ENCODE measurements at places on chromosomes 5 and 9.

DNA sequence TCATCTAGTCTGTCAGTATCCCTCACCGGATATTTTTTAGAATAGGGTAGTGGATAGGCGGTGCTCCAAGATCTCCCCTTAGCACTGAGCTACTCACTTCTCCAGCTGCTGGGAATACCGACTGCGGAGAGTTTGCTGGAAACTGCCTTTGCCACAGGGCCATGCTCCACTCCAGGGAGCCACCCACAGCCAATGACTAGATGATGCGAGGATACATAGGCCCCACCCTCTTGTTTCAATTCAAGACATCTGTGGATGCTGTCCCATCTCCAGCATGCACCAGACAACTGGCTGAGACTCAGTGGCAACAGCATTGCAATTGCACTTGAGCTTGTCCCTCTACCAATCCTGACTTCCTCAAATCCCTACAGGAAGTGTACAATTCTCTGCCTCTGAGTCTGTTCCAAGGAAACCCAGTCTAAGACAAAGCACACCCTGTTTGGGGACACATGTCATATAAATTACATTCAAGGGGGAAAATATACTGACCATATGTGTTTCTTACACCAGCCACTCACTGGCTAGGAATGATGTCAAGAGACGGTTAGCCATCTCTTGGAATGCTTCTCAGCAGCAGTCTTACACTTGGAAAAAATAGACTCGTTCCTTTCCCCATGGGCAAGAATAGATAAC lies 312.6 kb upstream of the KIF2A start:
- DNase-seq: no peak

DNA sequence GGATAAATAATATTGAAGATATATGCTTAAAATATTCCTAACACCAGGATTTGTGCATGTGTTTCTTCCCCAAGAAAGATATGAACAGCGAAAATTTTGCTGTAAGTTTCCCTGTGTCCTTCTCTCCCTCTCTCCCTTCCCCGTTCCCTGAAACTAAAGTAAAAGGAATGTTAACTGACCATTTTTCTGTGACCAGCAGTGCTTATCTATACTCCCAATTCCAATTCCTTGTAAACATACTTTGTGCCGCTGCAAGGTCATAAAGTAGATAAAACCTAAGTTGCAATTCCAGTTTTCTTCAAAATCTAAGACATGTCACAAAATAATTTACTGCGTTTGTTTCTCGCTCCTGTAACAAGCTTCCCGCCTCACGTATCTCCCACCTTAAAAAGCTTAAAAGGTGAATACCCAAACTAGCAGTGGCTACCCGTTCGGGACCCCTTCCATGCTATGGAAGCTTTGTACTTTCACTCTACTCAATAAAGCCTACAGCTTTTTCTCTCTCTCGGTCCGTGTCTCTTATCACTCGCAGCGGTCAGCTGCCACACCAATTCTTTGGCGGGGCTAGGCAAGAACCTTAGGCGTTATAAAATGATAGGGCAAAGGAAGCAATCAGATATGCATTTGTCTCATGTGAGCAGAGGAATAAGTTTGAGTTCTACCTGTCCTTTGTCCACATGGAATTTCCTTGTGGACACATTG lies 1798.0 kb downstream of the EFNA5 start:
- no peak for DNase-seq

GRCh38 chr9:115923903-115924668 lies 229.5 kb upstream of the PAPPA start:
- peak; percentile 23 for DNase-seq

DNA sequence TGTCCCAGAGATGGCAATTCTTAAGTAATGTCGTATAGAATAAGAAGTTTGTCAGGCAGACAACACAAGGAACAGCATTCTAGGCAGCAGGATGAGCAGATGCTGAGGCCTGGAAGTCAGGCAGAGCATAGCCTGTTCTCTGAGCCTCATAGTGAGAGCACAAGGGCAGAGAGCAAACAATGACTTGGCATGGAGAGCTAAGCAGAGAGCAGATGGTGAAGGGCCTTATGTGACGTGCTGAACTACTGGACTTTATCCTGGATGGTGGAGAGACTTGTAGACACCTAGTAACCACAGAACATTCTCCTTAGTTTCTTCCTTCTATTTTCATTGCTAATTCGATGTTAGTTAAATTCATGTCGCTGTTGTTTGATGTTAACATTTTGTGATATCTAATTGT lies 60.1 kb downstream of the KCTD16 start:
- no peak for DNase-seq

GRCh38 chr5:94196953-94197352 lies 421.5 kb downstream of the KIAA0825 start:
- DNase-seq: no peak

- DNase-seq: no peak
Measured at GRCh38 chr9:16343249-16344237, 526.9 kb downstream of the BNC2 start.

DNA sequence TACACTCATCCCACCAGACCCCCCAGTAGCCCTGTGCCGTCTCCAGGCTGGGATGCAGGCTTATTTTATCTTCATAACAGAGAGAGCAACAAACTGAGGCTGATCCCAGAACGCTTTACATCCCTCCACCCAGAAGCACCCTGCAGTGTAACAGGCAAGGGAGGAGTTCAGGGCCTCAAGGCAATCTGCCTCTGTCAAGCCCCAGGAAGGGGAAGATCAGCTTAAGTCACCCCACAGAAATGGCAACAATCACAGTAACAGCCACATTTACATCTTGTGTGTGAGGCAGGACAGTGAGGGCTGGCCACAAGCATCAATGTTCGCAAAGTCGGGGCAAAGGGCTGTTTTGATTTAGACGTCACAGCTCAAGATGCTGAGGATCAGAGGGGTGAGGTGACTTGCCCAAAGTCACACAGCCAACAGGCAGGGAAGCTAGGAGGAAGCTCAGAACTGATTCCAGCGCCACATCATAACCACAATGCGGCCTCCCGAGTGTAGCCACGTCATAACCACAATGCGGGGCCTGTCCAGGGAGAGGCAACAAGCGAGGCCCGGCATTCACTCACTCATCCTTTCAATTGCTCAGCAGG lies 14.4 kb downstream of the STK10 start:
- peak; percentile 76 for DNase-seq

DNA sequence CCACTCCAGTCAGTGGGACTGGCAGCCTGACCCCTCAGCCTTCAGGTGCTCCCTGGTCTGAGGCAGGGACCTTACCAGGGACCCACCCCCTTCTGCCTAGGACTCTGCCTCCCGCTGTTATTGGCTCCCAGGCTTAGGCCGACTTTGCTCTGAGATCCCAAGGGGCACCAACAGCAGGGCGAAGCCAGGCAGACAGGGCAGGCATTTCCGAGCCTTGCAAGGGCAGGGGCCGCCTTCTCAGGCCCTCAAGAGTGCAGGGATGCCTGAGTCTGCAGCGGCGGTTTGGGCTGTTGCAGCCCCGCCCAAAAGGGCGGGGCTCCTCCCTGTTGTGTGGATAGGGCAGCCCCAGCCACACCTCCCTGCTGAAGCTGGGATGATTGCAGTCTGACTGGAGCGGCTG lies 644.6 kb downstream of the PRR16 start:
- DNase-seq: no peak

GRCh38 chr9:119898316-119898715 lies 529.1 kb upstream of the BRINP1 start:
- DNase-seq: no peak

DNA sequence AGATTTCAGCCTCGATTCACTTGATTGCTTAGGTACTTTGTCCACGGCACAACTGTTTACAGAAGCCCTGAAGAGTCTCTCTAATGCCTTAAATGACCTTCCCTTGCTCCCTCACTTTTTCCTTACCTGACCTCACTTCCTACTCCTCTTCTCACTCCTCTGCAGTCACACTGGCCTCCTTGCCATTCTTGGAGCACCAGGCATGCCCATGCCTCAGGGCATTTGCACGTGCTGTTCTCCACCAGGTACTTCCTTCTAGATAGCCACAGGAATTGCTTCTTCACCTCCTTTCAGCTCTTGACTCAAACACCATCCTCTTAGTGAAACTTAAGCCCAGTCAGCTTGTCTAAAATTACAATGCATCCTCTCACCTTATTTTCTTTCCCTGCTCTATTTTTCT lies 52.4 kb upstream of the TRAF1 start:
- no peak for DNase-seq

DNA sequence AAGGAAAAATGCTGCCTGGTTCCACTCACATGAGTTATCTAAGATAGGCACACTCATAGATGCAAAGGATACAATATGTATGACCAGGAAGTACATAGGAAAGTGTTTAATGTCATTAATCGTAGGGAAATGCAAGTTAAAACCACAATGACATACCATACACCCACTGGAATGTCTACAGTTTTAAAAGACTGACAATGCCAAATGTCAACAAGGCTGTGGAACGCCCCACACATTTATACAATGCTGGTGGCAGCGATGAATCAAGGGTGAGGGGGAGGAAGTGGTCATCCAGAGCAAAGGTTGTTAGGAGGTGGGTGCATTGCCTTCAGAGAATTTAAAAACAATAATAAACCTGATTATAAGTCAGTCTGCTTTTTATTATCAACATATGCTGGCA lies 437.8 kb downstream of the ARHGEF28 start:
- peak; percentile 55 for DNase-seq

DNA sequence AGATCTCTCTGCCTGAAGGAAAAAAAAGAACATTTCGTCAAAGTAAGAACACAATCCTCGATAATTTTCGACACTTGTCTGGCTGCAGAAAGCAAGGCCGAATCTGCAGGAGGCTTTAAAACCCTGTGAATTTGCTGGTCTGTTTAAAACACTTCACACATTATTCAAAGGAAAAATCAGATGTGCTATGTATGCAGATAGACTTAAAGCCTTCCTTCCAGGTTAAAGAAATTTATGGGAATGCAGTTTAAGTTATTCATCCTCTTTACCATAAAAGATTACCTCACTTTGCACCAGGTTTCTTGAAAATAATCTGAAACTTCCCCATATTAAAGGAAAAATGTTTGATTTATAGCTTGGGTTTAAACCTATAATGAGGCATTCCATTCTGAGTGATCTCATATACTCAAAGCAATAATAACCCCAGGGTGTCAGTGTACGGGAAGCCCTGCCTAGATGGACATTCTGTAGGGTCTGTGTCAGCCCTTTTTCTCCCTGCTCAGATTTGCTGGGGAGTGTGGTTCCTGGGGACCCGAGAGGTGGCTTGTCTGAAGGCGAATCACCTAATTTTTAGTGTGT lies 323.5 kb upstream of the SLC24A2 start:
- DNase-seq: no peak

DNA sequence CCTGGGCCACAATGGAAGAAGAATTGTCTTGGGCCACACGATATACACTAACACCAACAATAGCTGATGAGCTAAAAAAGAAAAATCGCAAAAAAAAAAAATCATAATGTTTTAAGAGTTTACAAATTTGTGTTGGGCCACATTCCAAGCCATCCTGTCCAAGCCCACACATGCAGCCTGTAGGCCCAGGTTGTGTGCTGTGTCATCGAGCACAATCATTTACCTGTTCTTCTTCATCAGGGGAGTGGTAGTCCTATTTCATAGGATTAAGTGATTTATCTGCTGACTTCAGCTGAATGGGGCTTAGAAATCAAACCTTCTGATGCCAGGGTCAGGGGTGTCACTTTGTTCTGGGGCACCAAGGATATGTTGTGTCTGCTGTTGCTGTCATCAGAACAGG lies 44.6 kb upstream of the ELL2 start:
- DNase-seq: no peak

GRCh38 chr9:112326194-112326593 lies 7.2 kb downstream of the PTBP3 start:
- no peak for DNase-seq

DNA sequence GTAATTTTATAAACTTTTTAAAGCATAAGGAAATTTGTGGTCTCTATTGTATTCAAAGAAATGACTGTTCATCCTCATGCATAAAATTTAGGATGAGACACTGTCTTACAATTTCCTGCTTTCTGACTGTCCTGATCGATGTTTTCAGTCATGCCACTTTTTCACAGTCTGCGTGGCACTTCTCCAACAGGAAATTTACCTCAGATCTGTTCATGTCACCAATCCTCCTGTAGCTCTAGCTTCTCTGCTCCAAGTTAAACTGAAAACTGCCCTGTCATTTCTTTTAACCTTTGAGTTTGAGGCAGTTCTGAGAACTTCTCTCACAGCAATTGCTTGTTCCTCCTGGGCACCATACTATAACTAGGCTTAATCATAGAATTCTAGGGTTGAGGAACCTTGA lies 455.1 kb downstream of the EFNA5 start:
- DNase-seq: no peak

DNA sequence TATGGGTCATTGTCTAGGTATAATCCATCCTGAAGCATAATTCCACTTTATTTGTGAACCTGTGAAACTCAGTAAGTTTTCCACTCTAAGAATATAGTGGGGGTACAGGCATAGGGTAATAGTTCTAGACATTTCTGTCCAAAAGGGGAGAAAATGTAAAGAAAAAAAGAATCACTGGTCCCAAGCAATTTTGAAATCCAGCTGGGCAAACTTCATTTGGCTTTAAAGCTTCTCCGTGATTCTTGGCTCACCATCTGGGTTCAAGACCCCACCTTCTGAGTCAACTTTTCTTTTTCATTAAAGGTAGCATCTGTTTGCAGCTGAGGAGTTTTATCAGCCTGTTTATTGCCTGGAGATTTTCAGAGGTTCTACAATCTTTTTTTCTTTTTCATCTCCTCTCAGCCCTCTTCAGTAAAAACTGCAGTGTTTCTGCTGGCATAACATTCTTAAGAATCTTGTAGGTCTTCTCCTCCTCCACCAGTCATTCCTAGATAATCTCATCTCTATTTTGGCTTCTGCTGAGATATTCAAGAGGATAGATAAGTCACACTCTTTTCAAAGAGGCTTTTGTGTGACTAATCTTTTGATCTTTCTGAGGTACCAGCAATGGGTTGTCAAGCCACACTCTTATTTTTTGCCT lies 126.1 kb upstream of the PITX1 start:
- no peak for DNase-seq

GRCh38 chr9:88680041-88680440 lies 145.1 kb downstream of the NXNL2 start:
- DNase-seq: no peak

DNA sequence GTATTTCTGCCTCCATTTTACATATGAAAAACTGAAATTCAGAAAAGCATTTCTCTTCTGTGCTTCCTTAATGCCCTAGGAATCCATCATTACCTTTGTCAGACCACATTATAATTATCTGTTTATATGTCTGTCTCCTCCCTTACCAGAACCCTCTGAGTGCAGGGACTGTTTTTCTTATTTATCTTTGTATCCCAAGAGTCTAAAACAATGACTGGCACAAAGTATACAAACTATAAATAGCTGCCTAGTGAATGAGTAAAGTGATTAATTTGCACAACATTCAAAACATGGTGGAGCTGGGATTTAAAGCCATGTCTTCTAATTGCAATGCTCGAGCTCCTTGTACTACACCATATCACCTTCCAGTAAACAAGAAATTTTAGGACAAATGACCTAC lies 49.3 kb upstream of the HK3 start:
- no peak for DNase-seq

DNA sequence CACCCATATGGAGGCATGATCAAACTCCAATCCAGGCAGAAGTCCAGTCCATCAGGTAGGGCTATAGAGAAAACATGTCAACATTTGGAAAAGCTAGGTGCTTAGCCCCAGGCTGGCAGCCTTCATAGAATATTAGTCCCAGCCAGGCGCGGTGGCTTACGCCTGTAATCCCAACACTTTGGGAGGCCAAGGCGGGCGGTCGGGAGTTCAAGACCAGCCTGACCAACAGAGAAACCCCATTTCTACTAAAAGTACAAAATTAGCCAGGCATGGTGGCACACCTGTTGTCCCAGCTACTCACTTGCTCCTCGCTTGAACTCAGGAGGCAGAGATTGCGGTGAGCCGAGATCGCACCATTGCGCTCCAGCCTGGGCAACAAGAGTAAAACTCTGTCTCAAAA lies 285.7 kb downstream of the MARCHF11 start:
- DNase-seq: no peak

- DNase-seq: peak; percentile 60
Measured at GRCh38 chr9:6015278-6016157, at the start of gene RANBP6. RANBP6 (minus strand) TSS chr9:6015624; CDS start chr9:6015607, 17 bp downstream.
